ENCODE measurements at places on chromosomes 1 and 21.

DNA sequence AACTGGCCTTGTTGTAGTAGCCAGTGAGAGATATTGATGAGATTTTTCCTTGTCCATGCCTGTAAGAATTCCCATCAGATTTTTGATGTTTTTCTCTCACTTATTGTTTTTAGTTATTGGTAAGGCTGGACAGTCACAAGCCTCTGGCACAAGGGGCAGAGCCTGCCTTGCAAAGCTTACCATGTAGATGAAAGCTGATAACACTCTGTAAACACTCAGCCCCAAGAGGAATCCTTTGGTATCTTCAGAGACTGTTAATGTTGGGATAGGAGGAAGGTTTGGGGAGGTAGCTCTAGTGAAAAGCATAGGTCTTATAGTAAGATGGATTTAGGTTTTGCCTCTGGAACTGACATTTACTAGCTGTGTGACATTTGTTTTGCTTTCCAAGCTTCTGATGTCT is 37.7 kb downstream of the MARK1 start:
- DNase-seq = no peak

DNA sequence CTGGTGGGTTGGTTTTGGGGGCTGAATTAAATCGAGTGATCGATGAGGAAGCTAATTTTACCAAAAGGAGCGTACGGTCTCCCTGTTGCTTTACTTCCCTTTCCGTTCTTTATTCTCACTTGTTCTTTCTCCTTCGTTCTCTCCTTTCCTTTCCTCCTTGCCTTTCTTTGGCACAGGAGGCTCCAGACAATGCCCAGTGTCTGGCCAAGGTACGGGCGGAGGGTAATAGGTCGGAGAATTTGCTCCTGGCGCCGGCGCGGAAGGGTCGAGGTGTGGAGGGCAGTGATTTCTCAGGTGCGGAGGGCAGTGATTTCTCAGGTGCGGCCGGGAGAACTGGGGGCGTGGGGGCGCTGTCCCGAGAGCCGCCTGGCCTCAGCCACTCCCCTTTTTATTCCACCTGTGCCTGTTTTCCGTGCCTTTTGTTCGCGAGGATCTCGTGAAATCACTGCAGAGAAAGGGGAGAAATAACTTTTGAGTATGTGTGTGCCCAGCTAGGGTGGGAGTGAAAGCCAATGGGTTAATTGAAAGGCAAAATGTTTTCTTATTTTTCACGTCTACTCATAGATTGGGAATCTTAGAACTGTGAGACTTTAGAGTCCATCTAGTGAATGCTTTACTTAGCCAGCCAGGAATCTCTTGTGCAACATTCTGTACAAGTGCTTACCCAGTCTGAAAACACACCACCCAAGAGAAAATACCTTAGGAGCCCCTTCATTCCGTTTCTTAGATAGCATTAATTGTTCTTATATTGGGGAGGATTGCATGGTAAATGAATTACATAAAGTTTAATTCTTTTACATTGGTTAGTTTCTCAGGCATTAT is 1.3 kb downstream of the FNBP1L start:
- DNase-seq = peak; percentile 47

DNA sequence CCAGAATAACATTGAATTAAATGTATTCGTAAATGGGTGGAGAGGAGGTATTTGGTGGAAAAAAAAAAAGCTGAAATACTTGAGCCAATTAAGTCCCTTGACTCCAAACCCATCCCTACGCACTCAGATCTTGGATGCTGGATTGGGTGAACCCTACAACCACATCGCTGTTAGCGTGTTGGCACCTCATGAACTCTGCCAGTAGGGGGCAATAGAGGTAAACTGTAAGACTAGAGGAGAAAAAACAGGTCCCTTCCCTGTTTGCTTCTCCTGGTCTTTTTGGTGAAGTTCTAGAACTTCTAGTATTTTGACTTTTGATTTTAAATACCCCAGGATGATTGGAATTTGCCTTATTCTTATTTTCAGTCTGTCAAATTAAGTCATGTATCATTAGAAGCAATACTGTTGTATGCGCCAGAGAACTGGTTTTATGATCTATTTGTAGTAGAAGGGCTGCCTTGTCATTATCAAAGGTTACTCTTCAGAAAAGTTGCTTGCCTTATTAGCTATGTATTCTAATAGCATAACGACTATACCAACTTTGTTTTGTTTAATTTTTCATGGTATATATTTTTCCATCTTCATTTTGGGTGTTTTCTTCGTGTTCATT is 1.9 kb upstream of the OR13G1 start:
- peak; percentile 21 for DNase-seq

DNA sequence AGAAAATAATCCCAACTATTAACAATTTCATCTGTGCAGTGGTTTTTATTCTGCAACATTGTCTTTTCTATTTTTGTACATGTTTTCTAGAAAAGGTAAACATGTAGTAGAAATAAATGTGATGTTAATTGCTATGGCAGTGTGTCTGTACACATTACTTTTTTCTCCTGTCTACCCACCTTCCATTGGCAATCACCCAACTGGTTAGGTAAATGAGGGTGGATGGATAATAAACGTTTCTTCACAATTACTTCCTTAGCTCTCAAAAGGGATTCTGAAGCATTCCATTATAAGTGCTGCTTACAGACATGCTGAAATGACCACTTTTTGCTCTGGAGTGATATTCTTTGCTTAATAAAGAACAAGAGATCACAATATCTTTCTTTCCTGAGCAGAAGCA is 61.4 kb downstream of the MAGI3 start:
- no peak for DNase-seq

DNA sequence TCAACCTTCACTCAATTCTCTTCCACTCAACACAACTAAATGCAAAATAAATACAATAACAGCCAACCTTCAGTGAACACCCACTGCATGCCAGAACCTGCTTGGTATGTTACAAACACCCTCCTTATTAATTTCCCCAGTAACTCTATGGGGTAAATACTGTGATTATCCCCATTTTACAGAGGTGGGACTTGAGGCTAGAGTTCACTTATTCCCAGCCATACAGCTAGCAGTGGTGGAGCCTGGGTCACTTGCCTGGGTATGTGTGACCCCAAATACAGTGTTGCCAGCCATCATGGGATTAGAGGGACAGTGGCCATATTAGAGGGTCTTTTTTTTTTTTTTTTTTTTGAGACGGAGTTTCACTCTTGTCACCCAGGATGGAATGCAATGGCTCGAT is 1.6 kb downstream of the CPLANE2 start:
- no peak for DNase-seq

GRCh38 chr1:231279081-231279480 is 38.1 kb downstream of the GNPAT start:
- DNase-seq = peak; percentile 17

GRCh38 chr1:203519053-203519840 is 25.3 kb downstream of the OPTC start:
- no peak for DNase-seq

DNA sequence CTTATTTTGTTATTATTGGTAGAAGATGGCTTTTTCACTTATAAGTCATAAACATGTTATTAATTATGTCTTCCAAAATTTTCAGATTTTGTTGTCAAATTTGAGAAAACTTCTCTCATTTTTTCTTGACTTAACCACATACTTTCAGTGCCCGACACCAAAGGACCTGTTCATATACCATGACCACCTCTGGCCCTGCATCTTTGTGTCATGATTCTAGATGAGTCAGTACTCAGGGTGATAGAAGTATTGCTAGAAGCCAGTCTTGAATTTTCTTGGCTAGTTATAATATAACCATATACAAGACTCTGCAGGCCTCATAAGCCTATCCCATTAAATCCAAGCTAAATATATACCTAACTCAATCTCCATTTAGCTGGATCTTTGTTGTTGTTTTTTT is 35.4 kb upstream of the DPH5 start:
- no peak for DNase-seq

DNA sequence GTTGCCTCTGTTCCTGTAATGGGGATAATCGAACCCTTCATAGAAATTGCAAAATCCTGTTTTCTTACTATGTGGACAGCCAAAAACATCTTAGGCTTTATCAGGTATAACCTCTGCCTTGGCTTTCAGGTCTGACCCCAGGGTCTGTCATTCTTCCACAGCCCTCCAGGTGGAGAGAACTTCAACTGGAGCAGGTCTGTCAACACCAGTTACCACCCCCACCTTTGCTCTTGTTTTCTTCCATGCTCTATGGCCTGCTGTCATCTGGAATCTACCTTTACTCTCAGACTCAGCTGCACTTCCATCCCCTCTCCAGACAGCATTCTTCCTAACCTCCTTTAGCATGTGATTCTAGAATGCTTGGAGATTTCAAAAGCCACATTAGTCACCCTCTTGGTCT is 10.4 kb upstream of the GJA9 start:
- no peak for DNase-seq

DNA sequence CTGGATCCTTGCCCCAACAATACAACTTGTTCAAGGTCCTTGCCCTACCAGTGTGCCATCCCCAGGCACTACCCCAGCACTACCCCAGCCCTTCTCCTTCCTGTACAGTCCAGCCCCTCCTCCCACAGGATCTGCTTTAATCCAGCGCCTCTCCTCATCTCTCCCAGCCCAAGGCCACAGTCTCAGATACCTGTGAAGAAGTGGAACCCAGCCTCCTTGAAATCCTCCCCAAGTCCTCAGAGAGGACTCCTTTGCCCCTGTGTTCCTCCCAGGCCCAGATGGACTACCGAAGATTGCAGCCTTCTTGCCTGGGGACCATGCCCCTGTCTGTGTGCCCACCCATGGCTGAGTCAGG is 6.5 kb upstream of the CDC20 start:
- DNase-seq = no peak

- DNase-seq = no peak
Measured at GRCh38 chr1:235317168-235317567, 10.8 kb downstream of the ARID4B start.

GRCh38 chr1:20185834-20186782 is at the start of the genes PLA2G2C and UBXN10:
Gene PLA2G2C, minus strand, starts transcription at chr1:20186518. Its CDS starts 9,155 bp downstream, at chr1:20177363.
Gene UBXN10, plus strand, starts transcription at chr1:20186096. Its CDS starts 4,466 bp downstream, at chr1:20190562.
- no peak for DNase-seq

GRCh38 chr1:226233293-226233692 is 9.8 kb downstream of the MIXL1 start:
- DNase-seq = no peak

- DNase-seq = peak; percentile 14
Measured at GRCh38 chr1:182552527-182552926, 36.5 kb downstream of the RNASEL start.

DNA sequence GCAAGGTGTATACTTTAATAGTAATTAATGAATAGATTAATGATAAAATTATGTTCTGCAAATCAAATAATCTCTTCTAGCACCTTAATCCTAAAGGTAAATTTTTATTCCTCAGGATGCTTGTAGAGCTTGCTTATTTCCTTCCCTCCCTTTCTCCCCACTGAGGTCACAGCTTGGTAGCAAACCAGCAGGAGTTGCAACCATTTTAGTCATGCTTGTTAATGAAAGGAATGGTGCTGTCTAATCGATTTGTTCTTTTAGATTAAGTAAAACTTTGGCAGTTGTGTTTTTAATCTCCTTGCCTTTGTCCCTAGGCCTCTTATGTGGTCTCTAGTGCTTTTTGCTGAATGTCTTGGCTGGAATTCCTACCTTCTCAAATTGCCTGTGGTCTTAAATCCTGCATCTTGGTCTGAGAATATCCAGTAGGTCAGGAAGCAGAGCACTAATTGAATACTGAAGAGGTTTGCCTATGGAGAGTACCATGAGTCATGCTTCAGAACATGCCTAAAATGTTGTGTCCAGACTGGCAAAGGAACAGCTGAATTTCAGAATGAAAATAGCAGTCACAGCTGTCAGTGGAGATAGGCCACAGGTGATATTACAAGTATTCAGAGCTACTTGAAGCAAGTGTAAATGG is 36.3 kb upstream of the RWDD3 start:
- peak; percentile 37 for DNase-seq

DNA sequence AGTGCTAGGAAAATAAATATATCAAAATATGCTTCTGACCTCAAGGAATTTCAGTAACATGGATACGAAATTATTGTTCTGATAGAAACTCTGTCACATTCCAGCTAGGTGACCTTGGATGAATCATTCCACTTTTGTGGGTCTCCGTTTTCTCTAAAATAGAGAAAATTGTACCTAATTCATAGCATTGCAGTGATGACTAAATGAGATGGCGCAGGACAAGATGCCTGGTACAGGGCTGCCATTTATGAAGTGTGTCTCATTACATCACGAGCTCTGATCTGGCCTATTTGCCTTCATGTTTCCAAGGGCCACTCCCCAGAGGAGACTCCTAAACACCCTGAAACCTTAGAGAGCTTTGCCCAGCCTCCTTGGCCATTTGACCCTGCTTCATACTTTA is 480.0 kb upstream of the USP24 start:
- DNase-seq = peak; percentile 58

- no peak for DNase-seq
Measured at GRCh38 chr1:110068646-110069403, 1.6 kb downstream of the ALX3 start.

DNA sequence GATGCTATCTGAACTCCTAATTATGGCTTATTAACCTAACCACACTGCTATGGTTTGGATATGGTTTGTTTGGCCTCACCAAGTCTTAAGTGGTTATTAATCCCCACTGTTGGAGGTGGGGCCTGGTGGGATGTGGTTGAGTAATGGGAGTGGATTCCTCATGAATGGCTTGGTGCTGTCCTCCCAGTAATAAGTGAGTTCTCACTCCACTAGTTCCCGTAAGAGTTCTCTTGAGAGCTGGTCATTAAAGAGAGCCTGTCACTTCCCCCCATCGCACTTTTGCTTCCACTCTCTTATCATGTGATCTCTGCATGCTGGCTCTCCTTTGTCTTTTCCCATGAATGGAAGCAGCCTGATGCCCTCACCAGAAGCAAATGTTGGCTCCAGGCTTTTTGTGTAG is 328.8 kb downstream of the PLA2G4A start:
- peak; percentile 0 for DNase-seq

DNA sequence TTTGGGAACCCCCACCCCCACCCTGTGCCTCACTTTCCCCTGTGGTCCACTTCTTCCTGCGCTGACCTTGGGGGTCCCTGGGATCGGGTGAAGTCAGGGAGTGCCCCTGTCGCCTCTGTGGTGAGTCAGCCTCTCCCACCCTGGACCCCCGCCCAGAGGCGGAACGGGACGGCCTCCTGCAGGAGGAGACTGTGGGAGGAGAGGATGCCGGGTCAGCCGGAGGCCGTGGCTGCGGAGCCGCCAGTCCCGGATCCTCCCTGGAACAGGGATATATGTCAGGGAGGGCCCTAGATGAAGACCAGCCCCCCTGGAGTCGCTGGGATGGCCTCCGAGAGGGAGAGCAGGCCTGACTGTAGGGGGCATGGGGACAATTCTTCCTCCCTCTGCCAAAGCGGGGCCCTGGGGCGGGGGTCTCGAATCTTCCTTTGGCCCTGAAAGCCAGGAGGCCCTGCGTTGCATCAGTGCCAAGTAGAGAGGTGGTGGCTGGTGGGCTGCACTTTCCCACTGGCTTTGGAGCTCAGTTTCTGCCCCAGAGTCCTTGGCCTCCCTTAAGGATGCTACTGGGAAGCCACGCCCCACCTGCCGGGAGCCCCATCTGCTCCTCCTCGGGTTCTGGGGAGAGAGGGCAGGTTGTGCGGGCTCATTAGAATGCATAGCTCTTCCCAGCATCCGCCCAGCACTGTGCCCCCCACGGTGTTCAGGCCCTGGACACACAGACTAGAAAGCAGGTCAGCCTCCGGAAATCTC is 930 bp downstream of the ARHGEF10L start:
- peak; percentile 53 for DNase-seq

- peak; percentile 83 for DNase-seq
Measured at GRCh38 chr1:235972311-235972689, 92.6 kb downstream of the NID1 start.

Data from EL (cell line).